Left lung (tissue), 14 donors: ENCODE measurements at places on chromosomes 2 and 18. TPM values are rescaled to one million over a fixed set of nuclear protein-coding genes. Genes with fewer than 3 reads are reported as not detected.

- no peak for DNase-seq
Observed at GRCh38 chr2:117943013-117943672, 70.7 kb downstream of the CCDC93 start.

- DNase-seq, result no peak
Observed at GRCh38 chr2:167595839-167596471, 651.4 kb downstream of the STK39 start.

Gene UGT1A8
- total RNA-seq, result not detected

Gene LCT
- total RNA-seq, result 0.08 TPM

Gene UPP2
- total RNA-seq, result not detected
